ENCODE measurements at places on chromosomes 12 and 14.

- DNase-seq = no peak
Observed at GRCh38 chr12:63897931-63898330, 53.4 kb downstream of the SRGAP1 start.

DNA sequence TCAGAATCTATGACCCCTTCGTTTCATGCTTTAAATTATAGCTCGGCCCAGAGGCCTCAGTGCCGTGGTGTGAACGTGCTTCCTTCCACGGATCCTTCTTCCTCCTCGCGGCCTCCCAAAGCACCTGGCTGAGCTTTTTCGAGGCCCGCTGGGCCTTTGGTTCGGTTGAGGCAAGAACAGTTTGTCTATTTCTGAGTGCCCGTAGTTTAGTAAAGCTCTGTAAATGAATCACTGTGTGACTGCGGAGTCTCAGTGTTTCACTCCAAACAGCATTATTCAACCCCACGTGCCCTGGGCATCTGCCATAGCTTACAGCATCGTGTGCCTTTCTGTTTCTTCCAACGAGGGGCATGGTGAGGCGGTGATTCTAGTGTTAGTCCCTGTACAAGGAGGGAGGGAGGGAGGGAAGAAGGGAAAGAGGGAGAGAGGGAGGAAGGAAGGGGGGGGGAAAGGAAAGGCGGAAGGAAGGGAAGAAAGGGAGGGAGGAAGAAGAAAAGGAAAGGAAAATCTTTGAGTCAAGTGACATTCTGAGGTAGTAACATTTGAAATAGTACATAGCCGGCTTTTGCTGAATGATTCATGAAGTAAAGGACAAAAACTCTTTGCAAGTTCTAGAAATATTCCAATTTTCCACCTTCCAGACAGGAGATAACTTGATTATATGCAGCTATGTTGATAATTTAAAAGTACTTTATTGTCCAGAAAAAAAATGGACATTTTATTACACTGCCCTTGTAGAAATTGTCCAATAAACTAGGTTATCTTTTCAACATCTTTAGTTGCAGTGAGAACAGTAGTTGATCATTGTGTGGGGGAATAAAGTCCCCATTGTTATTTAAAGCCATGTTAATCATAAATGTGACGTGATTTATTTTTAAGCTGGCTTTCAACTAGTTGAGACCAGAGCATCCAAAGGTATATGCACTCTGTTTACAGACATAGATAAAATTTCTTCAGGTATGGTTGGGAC is 1.2 kb upstream of the TRIM9 start:
- peak; percentile 74 for DNase-seq

DNA sequence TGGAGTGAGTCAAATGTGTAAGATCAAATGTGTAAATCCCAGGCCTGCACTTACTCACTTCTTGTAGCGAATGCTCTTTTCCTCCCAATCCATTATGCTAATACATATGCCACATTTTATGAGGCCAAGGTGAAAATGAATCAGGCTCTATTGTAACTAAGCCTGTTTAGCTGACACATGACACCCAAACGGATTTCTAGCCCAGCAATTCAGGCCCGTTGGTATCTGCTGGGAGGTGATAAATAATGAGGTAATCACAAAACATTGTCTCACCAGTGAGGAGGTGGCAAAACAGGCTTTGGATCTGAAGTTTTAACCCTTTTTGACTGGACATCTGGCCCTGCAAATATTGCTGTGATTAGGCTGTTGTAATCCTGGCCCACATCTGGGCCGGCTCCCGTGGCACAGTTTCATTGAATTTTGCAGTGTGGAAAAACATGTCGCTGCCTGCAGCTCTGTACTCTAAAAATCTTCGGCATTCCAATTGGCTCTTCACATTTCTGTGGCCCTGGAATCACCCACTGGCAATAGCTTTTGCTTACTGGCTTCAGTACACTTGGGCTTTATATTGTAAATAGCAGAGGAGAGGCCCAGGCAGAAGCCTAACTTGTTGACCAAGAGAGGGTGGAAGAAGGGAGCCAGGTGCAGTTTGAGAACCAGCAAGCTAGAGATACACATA is 106.1 kb downstream of the PAX9 start:
- DNase-seq = no peak

- no peak for DNase-seq
Observed at GRCh38 chr12:2638273-2639019, 156.3 kb upstream of the FKBP4 start.

- no peak for DNase-seq
Observed at GRCh38 chr14:59356767-59357166, 108.4 kb downstream of the GPR135 start.

- DNase-seq = no peak
Observed at GRCh38 chr14:97031530-97031929, 234.3 kb downstream of the VRK1 start.

- DNase-seq = peak; percentile 29
Observed at GRCh38 chr12:120599672-120600552, 18.7 kb upstream of the POP5 start.

DNA sequence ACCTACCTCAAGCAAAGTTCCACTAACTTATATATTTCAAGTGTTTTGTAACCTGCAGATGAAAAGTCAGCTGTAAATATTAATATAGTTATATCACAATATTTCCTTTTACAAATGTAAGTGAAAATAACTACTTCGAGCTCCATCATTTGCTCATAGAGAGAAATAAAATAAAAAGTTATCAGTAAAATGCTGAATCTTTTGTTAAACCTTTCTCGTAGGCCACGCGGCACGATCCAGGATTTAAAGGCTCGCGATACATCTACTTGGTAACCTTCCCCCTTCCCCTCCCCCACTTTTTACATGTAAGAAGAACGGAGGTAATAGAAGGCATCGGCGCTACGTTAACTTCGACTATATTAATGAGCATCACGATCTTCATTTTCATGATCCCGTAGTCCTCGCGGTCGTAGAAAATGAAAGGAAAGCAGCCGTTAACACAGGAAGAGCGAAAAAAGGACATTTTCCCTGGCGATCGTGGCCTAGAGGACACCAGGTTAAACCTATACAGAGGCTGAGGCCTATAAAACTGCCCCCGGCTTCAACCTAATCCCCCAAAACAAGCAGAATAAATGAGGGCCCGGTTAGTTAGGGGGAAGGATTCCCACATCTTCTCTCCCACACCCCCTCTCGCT is 508 bp downstream of the HNRNPC start:
- peak; percentile 66 for DNase-seq

- no peak for DNase-seq
Observed at GRCh38 chr14:32137313-32137712, 60.2 kb downstream of the ARHGAP5 start.

Measured in ACHN (cell line).